ENCODE measurements at places on chromosomes 4 and X.
A peak's percentile ranks its signal among the peaks of the same experiment; 100 is the strongest.

DNA sequence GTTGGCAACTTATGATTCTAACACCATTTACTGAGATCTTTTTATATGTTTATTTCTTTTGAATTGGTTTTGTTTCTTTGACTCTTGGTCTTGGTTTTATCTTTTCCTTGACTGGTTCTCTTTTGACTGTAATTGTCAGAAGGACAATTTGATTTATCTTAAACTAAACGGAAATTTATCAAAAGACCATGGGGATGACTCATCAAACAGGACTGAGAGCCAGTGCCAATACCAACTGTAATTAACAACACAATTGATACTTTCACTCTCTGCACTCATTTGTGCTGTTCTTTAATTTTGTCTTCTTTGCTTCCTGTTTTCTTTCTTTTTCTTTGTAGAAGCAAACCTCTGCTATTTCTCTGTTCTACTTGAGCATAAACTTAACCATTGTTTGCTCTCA lies 776.8 kb downstream of the CCSER1 start:
- DNase-seq: peak; percentile 7

GRCh38 chr4:179097741-179098140 lies 1655.5 kb upstream of the AGA start:
- DNase-seq: no peak

- peak; percentile 82 for DNase-seq
Measured at GRCh38 chr4:115664285-115664684, 550.9 kb upstream of the NDST4 start.

GRCh38 chr4:184434021-184434420 lies 40.3 kb downstream of the IRF2 start:
- DNase-seq: no peak

- DNase-seq: peak; percentile 31
Measured at GRCh38 chrX:12894074-12895030, 12.1 kb upstream of the TLR8 start.

- no peak for DNase-seq
Measured at GRCh38 chrX:57977992-57978391, 67.7 kb upstream of the ZXDA start.

- no peak for DNase-seq
Measured at GRCh38 chrX:30637874-30638815, 15.1 kb upstream of the GK start.

- no peak for DNase-seq
Measured at GRCh38 chr4:137649711-137650450, 117.6 kb upstream of the PCDH18 start.

DNA sequence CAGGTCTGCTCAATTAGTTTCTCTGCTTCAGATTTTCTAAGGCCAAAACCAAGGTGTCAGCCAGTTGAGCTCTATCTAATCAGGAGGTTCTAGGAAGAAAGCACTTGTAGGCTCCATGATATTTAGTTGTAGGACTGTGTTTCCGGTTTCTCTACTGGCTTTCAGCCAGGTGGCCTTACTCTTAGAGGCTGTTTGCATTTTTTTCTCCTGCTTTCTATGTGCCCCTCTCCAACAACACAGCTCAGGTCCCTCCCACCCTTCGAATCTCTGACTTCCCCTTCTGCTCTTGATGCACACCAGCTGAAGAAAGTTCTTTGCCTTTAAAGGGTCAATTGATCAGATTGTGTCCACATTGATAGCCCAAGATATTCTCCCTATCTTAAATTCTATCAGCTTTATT lies 245.2 kb downstream of the RAB28 start:
- DNase-seq: no peak

- DNase-seq: no peak
Measured at GRCh38 chrX:8403988-8404387, 60.6 kb upstream of the VCX3B start.

GRCh38 chrX:150567645-150568319 lies 639 bp upstream of the MTM1 start:
- DNase-seq: no peak

- DNase-seq: no peak
Measured at GRCh38 chrX:5307416-5307815, 921.3 kb downstream of the NLGN4X start.

- no peak for DNase-seq
Measured at GRCh38 chr4:78661921-78662521, 110.5 kb downstream of the ANXA3 start.

DNA sequence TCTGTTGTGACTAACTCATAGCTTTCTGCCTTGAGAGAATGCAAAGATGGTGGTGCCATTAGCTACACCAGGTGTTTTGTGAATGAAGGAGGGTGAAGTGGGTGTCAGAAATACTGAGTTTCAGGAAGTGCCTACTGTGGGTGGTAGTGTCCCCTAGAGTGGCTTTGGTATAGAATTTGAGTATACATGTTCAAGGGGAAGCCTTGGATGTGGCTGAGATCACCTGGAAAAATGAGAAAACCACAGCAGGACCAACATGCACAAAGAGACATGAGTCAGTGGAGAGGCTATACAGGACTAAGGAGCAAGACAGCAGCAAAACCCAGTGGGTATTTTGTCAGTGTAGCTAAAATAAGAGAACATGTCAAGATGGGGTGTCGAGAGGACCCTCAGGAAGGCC lies 204.3 kb upstream of the TBL1X start:
- no peak for DNase-seq

- DNase-seq: peak; percentile 30
Measured at GRCh38 chrX:111519215-111519614, 7.8 kb downstream of the SERTM2 start.

- DNase-seq: peak; percentile 34
Measured at GRCh38 chr4:78653655-78654054, 102.1 kb downstream of the ANXA3 start.

- no peak for DNase-seq
Measured at GRCh38 chrX:152847281-152847680, 16.4 kb downstream of the NSDHL start.

DNA sequence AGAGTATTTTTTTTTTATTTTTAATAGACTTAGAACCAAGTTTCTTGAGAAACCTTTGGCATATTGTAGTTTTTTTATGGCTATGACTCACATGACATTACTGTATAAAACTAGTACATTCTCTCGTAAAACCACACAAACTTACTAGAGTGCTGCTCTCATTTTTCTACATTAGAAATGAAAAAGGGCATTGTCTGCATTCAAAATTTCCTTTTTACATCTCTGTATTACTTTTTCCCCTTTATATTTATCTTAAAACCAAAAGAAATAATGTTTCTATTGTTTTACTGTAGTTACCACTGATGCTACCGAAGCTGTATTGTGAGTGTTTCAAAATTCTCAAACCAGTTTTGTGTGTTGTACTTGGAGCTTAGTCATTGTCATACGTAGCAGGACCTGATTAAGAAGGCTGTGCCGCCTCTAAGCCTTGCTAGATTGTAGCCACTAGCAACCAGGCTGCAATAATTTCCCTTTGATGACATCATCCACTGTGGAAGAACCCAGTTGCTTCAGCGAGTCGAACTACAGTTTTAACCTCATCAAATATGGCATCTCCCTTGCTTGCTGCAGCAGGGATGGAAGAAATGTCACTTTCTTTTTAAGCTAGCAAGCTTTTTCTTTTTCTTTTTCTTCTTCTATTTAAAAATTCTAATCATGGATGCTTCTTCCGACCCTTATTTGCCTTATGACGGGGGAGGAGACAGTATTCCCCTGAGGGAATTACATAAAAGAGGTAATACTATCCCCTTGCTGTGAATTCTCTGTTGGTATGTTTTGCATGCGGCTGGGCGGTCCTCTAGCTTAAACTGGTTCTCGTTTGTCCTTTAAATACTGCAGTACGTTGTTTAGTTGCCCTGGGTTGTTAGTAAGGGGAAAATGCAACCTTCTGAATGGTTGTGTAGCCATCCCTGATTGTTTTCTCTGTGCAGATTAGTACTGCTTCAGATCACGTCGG lies 39.6 kb downstream of the CLCN3 start:
- peak; percentile 89 for DNase-seq

DNA sequence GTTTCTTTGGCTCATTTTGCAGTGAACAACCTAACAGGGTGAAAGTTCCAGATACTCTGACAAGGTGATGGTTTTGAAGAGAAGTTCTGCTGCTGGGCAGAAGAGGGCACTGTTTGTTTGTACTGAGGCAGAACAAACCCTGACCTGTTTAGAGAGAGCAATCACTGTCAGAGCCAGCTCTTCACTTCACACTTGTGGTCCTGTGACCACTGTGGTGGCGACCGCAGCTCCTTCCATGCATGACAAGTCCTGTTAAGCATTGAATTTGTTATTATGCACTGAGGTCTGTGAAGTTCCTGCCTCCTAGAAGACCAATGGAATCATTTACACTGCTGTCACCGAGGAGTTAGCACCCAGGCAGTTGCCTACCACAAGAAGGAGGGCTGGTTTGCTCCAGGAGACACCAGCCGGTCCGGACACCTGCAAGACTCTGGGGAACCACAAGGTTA lies 86.6 kb downstream of the ZNF330 start:
- DNase-seq: peak; percentile 69

DNA sequence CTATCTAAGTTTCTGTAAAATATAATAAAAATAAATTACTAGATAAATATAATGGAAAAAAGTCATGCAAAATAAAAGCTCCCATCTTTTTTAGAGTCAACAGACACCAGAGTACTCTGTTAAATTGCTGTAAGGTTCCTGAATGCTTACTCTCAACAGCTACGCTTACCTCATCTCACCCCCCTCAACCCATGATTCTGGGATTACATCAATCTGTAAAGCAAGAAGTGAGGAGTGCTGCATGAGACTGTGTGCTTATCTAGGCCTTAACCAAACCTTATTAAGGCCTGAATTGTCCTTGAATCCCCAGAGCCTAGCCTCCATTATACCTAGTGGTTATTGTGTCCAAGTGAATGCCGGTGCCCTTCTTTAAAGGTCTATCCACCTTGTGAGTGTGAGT lies 735.8 kb downstream of the RPA4 start:
- no peak for DNase-seq

GRCh38 chrX:48913605-48914366 lies 2.3 kb upstream of the SLC35A2 start:
- DNase-seq: no peak

- DNase-seq: peak; percentile 3
Measured at GRCh38 chrX:69021141-69021960, 143.9 kb downstream of the PJA1 start.

GRCh38 chr4:177384856-177385397 lies 57.3 kb downstream of the AGA start:
- no peak for DNase-seq

GRCh38 chr4:159298502-159298901 lies 195.6 kb downstream of the RAPGEF2 start:
- DNase-seq: no peak

All from SK-N-DZ (cell line).